Mammary epithelial cell (primary cell): ENCODE measurements at places on chromosomes 3 and 15. TPM values are rescaled to one million over a fixed set of nuclear protein-coding genes. Genes with fewer than 3 reads are reported as not detected.

DNA sequence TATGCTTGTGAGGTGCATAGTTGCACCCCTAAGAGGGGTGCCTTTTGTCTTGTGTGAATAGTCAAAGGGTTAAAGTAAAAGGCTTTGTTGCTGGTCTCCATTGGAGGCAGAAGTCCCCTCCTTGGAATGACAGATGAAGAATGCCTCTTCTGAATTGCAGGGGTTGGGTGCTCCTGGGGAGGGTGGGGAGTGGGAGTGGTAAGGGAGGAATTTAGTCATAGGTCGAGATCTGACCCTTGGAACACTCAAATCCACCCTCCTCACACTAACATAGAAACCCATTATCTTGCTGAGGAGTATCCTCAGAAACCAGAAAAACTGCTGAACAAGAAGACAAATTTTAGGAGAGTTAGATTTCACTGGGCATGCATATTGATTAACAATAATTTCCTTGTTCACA, 4.7 kb downstream of the CTXND1 start:
- DNase-seq: no peak

DNA sequence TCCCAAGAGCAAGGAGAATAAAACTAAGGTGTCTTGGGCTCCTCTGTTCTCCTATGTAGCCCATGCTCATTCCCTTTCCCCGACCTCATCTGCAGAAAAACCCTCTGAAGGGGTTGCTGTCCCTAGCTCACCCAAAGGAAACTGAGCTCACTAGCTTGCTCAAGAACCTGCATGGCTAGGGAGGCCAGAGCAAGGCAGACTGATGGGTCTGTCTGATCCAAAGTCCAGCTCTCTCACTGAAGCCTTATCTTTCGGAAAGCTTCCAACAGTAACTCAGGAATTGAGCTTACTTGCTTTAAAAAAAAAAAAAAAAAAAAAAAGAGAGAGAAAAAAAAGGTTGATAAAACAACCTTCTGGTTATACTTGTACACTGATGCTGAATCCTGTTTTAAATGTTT, 141.4 kb upstream of the TOPAZ1 start:
- DNase-seq: no peak

Gene NR1I2
- not detected in 2 replicates for total RNA-seq

Gene GRIP2
- 0.17 TPM for total RNA-seq
